ENCODE measurements at places on chromosomes 11 and 22. TPM values are rescaled to one million over a fixed set of nuclear protein-coding genes. Genes with fewer than 3 reads are reported as not detected.

GRCh38 chr22:24894998-24895397 is 51.5 kb downstream of the LHFPL7 start:
- DNase-seq: peak; percentile 88

DNA sequence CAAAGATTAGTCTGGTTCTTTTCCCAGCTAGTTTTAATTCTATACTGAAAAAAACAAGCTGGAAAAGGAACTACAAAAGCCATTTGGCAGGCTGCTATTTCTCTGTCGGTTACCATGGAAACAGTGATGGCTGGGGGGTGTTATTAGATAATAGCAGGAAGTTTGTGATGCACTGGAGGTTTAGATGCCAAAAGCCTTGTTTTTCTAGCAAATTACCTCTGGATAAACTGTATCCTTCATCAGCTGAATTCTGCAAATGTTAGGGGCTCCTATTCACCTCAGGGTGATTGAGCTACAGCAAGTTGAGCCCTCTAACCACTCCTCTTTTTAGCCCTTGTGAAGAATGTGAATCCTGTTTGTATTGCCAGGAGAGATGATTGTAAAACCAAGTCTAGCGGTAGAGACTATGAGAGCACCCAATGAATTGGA is 25.2 kb downstream of the ALKBH3 start:
- DNase-seq: no peak

GRCh38 chr11:9219115-9219514 is 46.0 kb downstream of the DENND5A start:
- no peak for DNase-seq

GRCh38 chr22:23227380-23227779 is 47.1 kb downstream of the BCR start:
- DNase-seq: no peak

DNA sequence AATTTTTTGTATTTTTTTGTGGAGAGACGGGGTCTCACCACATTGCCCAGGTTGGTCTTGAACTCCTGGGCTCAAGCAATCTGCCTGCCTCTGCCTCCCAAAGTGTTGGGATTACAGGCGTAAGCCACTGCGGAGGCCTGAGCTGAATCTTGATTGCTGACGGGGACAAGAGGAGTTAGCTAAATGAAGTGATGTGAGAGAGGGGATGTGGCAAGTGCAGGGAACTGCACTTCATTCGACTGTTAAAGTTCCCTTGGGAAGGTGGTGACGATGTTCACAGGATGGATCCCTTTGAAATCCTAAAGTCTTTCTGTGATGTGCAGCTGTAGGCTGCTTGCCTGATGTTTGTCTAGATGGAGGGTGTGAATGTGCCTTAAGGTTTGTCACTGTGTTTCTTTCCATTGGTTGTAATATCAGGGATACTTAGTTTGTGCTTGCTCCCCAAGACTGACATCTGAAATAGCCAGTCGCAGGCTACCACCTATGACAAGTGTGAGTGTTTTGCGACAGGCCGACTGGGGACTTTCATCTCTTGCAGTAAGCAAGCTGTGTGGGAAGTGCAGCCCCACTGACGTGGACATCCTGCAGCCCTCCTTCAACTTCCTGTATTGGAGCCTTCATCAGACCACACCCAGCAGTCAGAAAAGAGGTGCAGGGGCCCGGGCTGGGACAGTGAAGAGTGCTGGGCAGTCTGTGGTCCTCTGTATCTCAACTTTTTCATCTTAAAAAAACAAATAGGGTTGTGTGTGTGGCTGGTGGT is 19.6 kb upstream of the CCDC134 start:
- peak; percentile 91 for DNase-seq

DNA sequence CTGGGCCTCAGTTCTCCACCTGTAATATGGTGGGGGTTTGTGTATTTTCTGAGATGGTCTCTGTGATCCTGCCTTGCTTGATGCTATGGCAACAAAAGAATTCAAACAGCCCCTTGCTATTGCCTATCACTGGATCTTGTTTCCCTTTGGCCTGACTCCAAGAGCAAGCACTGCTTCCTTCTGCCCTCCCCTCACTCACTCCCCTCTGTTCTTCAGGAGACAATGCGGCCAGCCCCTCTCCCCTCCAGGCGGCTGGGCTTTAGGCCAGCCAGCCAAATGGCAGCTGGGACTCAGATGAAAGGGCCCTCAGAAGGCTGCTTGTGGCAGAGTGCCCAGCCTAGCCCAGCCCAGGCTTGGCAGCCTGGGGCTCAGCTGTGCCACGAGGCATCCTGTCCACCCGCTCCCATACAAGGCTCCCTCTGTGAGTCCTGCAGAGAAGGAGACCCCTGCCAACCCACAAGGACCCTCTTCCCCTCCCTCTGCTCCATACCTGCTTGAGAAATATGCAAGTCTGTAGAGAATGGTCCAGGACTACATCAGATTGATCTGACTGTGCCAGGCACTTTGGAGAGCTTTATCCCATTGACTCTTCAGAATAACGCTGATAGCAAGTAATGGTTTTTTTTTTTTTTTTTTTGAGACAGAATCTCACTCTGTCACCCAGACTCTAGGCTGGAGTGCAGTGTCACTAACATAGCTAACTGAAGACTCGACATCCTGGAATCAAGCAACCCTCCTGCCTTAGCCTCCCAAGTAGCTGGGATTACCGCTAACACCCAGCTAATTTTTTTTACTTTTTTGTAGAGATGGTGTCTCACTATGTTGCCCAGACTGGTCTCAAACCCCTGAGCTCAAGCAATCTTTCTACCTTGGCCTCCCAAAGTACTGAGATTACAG is 7.6 kb upstream of the KCTD14 start:
- no peak for DNase-seq

- no peak for DNase-seq
These were observed 54.2 kb downstream of the EP300 start for GRCh38 chr22:41146573-41146972.

DNA sequence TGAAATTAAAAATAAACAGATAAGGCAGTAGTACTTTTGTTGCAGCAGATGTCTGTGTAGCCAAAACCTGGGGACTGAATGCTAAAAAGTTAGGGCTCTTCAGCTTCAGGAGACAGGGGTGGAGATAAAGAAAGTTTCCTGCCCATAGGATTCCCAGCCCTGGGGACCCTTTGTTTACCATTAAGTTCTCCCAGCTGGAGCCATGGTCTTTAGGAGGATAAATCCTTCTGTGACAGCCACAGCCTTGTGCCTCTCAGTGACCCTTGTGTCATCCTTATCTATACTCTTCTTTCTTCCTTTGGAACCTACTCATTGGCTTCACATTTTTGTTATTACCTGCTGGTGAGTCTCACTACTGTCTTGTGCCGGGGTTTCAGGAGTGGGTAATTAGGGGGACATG is at the start of gene OR51M1:
OR51M1 (plus strand) TSS at position 237 of the 400 bp plus-strand sequence. CDS start 5,587 bp downstream, outside the sequence.
- DNase-seq: no peak

DNA sequence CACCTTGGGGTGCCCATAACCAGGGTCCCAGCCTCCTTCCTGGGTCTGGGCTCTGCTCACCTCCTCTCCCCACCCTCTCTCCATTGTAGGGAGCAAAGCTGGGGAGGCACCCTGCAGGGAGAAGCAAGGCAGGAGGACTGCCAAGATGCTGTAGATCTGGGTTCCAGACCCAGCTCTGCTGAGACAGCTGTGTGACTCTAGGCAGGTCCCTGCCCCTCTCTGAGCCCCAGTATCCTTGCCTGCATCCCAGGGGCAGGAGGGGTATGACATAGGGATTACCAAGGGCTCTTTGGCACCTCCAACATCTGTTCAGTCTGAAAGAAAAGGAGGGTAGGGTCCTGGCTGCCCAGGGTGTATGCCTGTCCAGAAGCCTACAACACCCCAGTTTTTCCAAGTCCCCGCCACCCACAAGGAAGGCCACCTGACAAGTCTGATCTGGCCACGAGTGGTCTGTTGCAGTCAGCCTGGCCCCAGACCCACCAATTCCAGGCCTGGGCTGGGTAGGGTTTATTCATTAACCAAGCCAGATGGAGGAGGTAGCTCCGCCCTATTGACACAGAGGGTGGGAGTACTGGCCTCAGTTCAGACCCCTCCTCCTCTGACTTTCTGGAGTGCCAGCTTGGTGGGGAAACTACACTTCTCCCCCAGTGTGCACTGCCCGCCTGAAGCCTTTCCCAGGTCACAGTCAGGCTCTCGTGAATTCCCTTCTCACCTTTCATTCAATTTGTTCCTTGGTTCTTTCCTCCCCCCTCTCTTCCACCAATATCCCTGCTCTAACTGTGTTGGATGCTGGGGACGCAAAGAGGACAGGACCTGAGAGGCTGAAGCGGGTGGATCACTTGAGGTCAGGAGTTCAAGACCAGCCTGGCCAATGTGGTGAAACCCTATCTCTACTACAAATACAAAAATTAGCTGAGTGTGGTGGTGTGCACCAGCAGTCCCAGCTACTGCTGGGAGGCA is 15.0 kb downstream of the STARD10 start:
- DNase-seq: no peak

GRCh38 chr11:103077554-103077953 is 14.4 kb downstream of the DCUN1D5 start:
- DNase-seq: no peak

DNA sequence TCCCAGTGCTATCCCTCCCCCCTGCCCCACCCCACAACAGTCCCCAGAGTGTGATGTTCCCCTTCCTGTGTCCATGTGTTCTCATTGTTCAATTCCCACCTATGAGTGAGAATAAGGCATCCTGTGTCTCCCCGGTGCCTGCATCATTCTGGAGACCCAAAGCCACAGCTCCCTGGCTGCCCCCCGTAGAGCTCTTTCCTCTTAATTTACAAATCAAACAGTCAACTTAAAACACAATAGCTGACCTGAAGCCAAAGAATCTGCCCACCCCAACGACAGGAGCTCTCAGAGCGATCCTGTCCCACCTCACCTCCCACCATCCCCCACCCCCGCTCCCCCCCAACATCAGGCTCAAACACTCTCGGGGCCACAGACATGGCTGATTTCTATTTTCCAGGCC is 558.3 kb downstream of the BRD1 start:
- DNase-seq: peak; percentile 12

DNA sequence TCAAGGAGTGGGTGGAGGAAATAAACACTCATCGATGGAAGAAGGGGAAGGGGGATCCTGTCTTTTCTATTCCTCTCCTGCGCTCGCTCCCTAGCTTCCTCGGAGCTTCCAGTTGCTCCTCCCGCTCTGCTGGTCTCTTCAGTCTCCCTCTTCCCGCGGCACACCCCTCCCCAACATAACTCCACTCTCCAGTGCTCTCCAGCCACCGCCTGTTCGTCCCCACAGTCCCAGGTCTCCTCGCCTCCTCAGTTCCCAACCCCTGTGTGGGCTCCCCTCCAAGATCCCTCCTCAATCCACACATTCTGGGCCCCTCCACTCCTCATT is 438 bp downstream of the ZW10 start:
- DNase-seq: no peak

DNA sequence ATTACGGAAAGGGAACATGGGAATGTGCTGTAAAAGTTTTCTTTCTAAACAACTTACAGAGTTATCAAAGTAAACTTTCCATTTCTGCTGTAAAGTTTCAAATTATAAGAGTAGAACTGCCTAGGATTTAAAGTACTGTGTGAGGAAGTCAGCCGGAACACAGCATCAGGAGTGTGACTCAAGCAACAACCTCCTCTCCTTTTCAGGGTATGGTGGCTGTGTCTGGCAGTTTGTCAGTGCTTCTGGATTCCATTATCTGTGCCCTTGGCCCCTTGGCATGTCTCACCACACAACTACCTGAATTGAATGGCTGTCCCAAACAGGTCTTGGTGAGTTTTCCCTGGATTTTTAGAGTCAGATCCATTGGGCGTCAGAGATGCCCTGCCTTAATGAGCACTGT is 6.9 kb upstream of the TOM1 start:
- DNase-seq: no peak

DNA sequence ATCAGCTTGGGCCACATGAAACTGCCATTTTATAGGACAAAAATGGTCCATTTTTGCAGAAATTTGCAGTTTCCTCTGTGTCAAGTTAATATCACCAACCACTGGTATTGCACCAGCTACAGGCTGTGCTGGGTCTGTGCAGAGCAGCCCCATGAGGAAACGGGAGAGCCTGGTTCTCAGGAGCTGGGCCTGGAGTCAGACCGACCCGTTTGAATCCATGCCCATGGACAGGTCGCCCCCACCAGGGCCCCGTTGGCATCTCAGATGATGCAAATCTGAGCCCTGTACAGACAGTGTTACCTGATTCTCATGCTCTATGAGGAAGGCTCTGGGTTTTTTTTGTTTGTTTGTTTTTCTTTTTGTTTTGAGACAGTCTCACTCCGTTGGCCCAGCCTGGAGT is 9.8 kb upstream of the SEC14L6 start:
- DNase-seq: no peak

DNA sequence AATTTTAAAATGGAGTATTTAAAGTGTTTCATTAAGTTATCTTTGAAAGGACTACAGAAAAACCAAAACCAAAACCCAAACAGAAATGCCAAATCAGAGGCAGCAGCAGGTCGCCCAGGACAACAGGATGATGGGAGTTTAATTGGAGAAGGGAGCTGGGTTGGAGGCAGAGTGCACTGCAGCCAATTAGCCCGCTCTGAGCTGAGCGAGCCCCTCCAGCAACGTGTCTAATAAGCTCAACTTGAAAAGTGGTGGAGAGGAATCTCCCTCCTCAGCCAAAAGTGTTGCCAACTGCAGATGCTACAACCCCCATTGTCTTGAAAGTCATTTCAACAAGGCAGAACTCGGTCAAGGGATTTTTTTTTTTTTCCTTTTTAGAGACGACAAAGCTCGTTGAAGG is 323.9 kb downstream of the CADM1 start:
- DNase-seq: no peak

GRCh38 chr11:113789675-113790320 is 10.2 kb downstream of the CLDN25 start:
- no peak for DNase-seq

DNA sequence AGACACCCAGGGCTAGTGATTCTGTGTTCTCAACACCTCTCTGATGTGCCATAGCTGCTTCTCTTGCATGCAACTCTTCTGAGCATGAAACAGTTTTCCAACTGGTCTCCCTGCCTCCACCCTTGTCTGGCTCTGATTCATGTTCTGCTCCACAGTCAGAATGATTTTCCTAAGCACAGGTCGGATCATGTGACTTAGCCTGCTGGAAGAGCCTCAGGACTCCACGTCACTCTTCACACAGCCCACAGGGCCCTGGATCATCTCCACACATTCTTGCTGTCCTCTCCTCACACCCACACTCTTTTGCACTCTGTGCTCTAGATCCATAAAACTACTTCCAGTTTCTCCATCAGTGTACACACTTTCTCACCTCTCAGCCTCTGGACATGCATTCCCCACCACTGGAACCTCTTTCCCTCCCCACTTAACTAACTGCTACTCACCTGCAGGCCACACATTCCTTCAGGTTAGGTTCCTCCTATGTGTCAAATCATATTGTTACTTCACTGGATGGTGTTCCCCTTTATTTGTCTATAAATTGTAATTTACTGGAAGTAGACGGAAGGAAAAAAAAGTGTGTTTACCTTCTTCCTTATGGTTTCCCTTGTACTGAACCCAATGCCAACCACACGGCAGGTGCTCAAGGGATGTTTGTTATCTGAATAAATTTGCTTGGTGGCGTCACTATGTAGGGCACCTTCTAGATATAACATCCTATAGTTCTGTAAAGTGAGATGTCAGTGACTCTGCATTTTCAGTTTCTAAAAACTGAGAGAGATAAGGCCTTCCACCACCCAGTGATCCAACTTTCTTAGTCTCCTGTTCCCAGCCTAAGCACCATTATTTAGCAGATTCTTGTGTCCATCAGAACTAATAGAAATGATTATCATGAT is 133.7 kb downstream of the ETS1 start:
- peak; percentile 84 for DNase-seq

The RIC3 gene
- total RNA-seq: 6.0 TPM

The GLB1L3 gene
- total RNA-seq: not detected

The MPZL2 gene
- total RNA-seq: 29.8 TPM

Data from posterior vena cava (tissue), 2 donors.